ENCODE measurements at places on chromosomes 4 and X.

- DNase-seq = no peak
Observed at GRCh38 chr4:127352220-127353113, 280.3 kb upstream of the INTU start.

DNA sequence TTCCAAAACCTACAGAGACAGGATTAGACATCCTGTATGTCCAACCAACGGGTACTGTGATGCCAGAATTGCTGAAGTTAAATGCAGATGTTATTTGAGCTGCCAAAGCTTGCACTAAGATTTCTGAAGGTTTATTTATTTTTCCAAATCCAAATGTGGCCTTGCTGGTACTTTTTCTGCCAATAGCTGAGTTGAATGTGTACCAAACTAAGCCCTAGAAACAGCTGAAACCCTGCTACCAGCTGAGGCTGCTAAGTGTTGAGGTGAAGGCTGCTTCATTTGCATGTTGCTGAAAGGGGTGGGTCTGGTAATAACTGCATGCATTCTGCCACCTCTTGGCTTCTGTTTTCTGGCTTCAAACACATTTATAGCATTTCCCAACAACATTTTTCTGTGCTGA, 366.5 kb downstream of the FAT4 start:
- DNase-seq = no peak

DNA sequence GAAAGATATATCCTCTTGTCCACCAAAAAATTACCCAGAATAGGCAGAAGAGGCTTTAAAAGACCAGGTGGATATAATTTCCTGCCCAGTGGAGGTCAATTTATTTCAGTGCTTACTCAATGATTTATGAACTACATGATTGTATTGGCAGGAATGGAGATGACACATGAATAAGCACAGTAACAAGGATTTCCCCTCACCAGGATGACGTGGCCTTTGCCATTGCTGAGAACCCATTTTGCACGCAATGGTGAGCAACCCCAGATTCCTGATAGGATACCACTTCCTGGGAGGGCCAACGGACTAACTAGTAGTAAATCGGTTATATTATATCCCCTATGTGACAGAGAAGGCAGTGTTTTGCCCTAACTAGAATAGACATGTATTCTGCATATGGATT, 11.6 kb upstream of the TTC29 start:
- DNase-seq = no peak

DNA sequence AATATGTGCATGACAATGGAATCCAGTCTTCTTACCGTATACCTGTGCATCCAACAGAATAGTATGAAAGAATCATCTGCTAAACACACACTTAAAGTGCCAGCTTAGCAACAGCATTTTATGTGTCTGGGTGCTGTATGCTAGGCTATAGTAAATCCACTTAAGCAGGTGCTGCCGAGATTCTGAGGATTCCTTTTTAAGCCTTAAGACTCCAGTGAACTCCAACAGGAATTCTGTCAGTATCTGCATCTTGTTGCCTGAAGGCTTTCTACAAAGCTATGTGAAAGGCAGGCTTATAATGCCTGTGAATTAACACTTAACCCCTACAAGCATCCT, 1076.4 kb upstream of the PABPC4L start:
- no peak for DNase-seq

DNA sequence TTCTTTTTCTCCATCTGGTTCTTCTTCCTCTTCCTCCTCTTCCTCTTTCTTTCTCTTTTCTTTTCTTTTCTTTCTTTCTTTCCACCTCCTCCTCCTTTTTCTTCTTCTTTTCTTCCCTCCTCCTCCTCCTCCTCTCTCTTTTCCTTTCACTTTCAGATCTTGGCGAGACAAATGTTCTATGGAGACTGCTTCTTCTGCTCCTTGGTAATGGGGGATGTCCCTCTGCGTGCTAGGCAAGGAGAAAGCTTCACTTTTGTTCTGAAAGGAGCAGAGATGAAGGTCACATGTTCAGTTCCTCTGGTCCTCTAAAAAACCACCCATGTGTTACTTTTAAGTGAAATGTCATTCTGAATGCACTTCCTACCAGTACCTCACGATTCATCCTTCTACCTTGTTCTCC, 33.2 kb downstream of the NBDY start:
- DNase-seq = no peak

All from Caco-2 (cell line).